ENCODE measurements at places on chromosomes 3 and 15.

- DNase-seq: peak; percentile 3
Measured at GRCh38 chr3:71681224-71681668, 44.0 kb downstream of the EIF4E3 start.

DNA sequence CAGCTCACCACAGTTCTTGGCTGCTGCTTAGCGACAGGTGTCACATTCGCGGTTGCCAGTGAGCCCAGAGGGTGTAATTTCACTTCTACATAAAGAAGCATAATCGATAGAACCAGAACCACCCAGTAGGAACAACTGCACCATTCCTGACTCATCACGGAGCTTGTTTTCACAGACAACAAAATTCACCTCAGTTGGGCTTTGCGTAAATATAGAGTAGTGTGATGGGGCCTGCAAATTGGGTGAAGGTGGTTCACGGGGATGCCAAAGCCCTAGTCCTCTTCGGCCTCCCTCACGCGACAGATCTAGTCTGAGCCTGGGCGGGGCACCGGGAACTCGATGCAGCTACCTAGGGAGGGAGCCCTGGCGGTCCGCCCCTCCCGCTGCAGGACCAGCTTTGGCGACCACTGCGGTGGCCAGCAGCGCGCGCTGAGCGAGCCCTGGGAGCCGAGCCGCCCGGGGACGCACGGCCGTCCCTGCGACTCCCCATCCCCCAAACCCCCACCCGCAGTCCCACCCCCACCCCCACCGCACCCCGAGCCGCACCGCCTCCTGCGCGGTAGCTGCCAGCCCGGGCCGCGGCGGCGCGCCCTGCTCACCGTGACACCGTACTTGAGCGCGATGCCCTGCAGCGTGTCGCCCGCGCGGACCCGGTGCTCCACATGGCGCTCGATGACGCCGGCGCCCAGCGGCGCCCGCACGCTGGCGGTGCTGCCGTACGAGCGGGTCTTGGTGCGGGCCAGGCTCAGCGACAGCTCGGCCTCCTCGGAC, 519 bp downstream of the LYSMD2 start:
- peak; percentile 52 for DNase-seq

GRCh38 chr3:195441992-195442572, 738 bp downstream of the ACAP2 start:
- DNase-seq: peak; percentile 31

DNA sequence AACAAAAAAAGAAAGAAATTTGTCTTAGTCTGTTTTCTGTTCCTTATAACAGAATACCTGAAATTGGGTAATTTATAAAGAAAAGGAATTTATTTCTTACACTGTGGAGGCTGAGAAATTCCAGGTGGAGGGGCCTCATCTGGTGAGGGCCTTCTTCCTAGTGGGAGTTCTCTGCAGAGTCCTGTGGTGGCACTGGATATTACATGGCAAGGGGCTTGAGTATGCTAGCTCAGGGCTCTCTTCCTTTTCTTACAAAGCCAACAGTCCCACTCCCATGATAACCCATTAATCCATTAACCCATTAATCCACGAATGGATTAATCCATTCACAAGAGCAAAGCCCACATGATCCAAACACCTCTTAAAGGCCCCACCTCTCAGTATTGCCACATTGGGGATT, 2.9 kb upstream of the SATB1 start:
- no peak for DNase-seq

GRCh38 chr15:94233441-94233840, 2.1 kb downstream of the MCTP2 start:
- DNase-seq: no peak

DNA sequence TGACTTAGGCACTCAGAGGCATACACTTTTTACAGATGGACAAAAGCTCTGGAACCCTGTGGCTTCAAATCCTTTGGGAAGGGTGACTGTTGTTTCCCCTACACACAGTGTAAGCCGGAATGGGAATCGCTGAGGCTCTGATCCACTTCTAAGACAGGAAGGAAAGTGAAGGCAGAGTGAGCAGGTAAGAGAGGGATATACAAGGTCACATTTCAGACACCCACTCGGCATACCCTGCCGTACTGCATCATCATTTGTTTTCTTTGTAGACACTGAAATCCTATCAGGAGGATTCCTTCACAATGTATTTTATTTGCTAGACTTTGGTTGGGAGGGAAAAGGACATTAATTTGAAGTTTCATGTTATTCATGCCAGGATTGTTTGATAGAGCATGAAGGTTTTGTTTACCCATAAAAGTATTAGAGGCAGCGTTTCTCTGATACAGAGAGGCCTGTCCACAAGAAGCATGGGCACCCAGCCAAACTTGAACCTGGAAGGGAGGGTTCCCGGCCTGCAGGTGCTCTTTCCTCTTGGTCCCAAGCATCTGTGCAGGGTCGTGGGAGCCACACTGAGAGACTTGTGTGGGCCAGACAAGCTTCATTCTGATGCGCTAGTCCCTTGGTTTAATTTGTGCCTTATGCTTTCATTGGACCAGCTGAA, 21.9 kb upstream of the POLR2M start:
- DNase-seq: no peak

- DNase-seq: no peak
Measured at GRCh38 chr3:57108684-57109083, 48.2 kb downstream of the SPATA12 start.

- DNase-seq: no peak
Measured at GRCh38 chr3:124158168-124158881, 166.4 kb upstream of the ROPN1 start.

DNA sequence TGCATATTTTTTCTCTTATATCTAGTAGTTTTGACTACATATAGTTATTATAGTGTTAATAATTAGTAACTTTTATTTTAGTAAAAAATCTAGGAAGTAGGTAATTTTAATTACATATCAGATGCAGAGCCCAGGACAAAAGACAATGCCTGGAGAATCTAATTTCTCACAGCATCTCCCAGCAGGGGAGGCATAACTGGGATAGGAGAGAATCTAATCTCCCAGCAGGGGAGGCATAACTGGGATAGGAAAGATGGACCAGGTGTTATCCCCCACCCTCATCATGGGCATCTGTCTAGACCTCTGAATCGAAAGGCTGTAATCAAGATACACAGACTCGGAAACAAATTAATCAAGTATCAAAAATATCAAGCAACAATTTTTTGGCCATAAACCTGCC, 58.2 kb downstream of the OSTN start:
- DNase-seq: no peak

- DNase-seq: no peak
Measured at GRCh38 chr3:140167600-140168281, 232.8 kb downstream of the CLSTN2 start.

- no peak for DNase-seq
Measured at GRCh38 chr3:195555110-195555509, 12.0 kb upstream of the PPP1R2 start.

- no peak for DNase-seq
Measured at GRCh38 chr15:52714968-52715367, 35.8 kb upstream of the ATOSA start.

DNA sequence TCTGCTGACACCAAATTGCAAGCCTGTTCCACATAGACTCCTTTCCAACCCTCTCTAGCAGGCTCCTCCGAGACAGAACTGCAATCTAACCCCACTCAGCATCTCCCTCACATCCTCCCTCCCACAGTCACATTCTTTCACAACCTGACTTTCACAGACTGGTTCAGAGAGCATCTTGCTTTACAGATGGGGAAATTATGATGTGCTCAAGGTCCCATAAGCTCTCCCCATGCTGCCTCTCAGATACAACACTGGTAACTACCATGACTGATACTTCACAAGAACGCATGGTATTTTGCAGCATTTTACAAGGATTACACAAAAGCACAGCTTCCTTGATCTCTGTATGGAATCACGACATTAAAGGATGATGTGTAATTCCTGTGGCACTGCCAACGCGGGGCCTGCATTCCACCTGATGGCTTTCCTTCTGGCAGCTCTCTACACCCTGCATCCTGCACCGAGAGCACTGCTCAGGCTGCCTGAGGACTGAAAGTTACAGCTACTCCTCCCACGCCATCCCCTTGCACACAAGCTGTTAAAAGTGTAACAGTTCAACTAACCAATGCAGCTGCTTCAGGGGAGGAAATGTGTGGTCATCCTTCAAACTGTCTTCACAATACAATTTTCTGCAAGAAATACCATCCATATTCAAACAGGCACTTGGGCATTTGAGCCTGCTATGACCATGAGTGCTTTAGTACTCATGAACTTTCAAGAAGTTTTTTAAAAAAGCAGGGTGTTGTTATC, 27.6 kb downstream of the TBC1D2B start:
- DNase-seq: peak; percentile 62

DNA sequence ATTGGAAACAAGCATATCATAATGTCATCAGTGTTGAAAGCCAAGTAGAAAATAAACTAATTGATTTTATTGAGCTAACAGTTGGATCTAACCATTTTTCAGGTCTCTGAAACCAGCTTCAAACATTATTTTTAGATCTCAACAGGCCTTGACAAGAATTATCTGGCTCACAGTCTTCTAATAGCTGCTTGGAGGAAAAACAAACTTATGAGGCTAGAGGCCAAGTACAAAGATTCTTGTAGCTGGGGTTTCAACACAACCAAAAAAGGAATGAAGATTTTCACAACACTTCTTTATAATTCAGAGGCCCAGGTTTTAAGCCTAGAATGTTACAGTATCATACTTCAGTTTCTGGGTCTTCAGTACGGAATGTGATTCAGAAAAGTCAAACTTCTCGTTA, 3.7 kb downstream of the SETMAR start:
- DNase-seq: no peak

DNA sequence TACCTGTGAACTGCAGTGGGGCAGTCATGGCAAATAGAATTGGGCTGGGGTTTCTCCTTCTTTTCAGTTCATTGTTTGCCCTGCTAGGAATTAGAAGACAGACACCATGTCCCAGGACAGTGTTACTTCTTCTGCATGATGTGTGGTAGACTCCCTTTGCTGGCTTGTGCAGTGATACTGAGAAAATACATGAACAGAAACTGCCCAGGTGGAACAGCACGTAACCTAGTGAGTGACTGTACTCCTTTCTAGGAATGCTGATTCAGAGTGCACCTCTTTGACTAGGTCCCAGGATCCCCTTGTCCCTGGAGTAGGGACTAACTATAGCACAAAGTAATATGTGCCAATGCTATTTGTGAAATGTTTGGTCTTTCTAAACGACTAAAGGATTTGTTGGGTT, 10.7 kb upstream of the SLC22A13 start:
- DNase-seq: no peak

DNA sequence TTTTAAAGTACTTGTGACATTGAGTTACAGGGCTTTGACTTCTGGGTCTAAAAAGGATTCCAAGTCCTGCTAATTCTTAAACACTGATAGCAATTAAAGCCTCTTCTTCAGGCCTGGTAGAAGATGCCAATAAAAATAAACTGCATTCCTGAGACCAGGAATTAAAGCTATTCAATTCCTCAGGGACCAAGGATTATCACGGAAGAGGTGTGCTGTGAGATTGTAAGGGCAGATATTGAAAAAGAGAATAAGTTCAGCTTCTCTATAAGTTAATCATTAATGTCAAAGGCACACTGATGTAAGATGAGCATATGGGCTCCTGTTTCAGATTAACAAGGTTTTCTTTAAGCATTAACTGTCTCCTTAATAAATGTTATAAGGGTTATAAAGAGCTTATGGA, 611.3 kb downstream of the SI start:
- DNase-seq: no peak

- no peak for DNase-seq
Measured at GRCh38 chr3:43755516-43756200, 64.9 kb downstream of the ABHD5 start.

DNA sequence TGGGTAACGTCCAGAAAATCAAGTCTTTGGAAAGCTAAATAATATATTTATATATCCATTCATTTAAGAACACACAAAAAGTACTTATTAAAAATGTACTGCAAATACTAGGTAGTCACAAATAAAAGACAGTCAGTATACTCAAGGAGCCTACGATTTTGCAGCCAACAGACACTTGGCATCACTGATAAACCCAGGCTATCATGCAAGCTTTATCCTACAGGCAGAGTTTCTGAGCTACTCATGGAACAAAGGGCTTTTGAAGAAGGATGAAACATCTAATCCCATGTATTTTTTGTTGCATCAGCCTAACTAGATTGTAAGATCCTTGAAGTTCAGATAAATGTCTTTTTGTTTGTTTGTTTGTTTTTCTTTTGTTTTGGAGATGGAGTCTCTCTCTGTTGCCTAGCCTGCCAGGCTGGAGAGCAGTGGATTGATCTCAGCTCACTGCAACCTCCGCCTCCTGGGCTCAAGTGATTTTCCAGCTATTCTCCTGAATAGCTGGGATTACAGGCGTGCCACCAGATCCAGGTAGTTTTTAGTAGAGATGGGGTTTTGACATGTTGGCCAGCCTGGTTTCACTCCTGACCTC, 319.4 kb upstream of the MDFIC2 start:
- no peak for DNase-seq

- no peak for DNase-seq
Measured at GRCh38 chr15:37885651-37886050, 48.8 kb upstream of the TMCO5A start.

GRCh38 chr3:186937017-186937875, 6.9 kb downstream of the ST6GAL1 start:
- DNase-seq: no peak

- peak; percentile 20 for DNase-seq
Measured at GRCh38 chr15:72783004-72783639, 436 bp downstream of the ADPGK start.

DNA sequence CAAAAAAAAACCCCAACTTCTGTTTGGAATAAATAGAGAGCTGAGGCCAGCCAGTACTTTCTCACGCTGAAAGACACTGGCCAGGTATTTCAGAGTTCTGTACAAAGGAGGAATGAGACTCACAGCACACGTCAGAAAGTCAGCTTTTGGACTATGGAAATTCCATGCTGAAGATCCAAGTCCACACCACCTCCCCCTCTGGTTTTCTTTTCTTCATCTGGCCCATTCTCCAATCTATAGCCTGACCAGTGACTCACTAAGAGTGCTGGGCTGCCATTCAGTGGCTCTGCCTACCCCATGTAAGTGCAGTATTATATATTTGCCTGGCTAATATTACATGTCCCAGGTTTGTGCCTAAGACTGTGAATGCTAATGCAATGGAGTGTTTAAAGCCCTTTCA, 13.9 kb downstream of the BOC start:
- DNase-seq: no peak

- no peak for DNase-seq
Measured at GRCh38 chr3:114566162-114566755, 272.4 kb downstream of the TIGIT start.

- no peak for DNase-seq
Measured at GRCh38 chr15:72319360-72319984, 485 bp downstream of the CELF6 start.

GRCh38 chr3:80688814-80689213, 921.0 kb upstream of the ROBO1 start:
- no peak for DNase-seq

GRCh38 chr3:38657369-38657768, 7.9 kb upstream of the SCN5A start:
- DNase-seq: no peak

DNA sequence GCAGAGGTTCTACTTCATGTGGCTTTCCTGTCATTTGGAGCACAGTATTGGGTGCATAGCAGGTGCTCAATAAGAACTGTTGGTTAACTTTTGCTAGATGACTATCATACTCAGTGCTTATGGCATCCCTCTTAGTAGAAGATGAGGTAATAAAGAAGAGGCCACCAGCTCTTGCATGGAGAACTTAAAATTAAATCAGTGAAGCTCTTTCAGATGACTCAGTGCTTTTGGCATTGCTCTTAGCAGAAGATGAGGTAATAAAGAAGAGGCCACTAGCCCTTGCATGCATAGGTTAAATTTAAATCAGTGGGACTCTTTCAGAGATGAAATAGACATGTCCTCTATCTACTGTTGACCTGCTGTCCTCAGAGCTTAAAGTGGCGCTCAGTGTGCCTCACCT, 109.4 kb upstream of the FGF7 start:
- DNase-seq: no peak

Measured in stimulated activated CD4-positive, alpha-beta T cell treated with anti-CD3 and anti-CD28 coated beads, Interleukin-2, amount 100 ng/mL, for 4 hours (primary cell).